Hippocampal formation (tissue), 2 donors: ENCODE measurements at places on chromosomes 3 and 15.

DNA sequence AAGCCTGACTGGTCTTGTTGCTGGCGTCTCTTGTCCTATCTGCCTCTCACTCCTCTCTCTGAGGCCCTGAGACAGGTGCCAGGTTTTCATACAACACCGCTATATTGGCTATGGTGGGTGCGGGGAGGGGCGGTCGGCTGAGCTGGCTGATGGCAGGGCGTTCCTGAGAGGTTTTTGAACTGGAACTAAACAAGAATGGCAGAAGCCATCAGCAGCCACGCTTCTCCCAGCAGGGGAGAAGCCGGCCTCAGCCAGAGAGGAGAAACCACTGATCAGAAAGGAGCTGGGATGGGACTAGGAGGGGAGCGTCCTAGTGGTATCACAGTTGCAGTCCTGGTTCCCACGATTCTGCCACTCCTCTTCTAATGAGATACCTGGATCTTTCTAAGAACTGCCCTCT lies 89.9 kb upstream of the PRR23E start:
- no peak for DNase-seq

DNA sequence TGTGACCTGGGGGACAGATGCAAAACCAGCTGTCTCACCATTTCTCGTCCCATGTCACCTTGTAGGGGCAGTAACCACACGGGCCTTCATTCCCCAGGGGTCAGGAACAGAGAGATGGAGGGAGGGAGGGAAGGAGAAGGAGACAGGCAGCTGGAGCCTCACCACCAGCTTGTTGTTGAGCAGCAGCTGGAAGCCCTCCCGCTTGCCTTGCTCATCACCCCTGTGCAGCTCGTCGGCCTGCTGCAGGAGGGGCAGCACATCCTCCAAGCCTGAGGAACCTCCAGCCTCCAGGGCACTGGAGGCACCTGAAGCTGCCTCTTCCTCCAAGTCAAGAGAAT lies 10.3 kb downstream of the RMDN3 start:
- no peak for DNase-seq

- DNase-seq = no peak
Measured at GRCh38 chr3:123683505-123684154, 98.8 kb upstream of the HACD2 start.

DNA sequence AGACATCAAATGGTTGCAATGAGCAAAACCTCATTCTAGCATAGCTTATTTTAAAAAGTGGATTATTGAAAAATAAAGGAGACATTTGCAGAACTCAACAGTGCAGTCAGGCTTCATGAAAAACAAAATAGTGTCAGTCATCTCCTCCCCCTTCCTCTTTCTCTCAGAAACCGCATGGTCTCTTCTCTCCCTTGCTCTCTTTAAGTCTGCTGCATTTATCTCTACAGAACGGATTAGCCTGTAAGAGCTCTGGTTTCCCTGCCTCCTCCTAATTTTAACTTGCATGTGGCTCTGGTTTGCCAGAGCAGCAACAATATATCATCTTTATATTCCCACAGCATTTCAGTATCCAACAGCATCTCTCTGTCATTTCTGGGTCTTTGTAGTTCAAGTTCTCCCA lies 609.0 kb downstream of the MECOM start:
- DNase-seq = no peak

- no peak for DNase-seq
Measured at GRCh38 chr3:188209034-188209433, 55.1 kb downstream of the LPP start.

DNA sequence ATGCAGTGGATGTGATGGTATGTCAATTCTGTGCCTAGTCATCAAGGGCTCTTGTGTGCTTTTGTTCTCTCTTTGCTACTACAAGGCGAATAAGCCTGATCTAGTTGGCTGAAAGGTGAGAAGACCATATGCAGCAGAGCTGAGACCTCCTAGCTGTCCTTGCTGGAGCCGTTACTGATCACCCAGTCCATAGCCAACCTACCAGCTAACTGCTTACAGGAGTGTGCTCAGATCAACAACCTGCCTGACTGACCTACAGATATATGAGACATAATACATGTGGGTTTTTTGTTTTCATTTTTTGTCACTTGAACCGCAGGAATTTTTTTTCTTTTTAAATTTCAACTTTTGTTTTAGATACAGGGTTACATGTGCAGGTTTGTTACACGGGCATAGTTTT lies 22.8 kb downstream of the OXSM start:
- DNase-seq = no peak

DNA sequence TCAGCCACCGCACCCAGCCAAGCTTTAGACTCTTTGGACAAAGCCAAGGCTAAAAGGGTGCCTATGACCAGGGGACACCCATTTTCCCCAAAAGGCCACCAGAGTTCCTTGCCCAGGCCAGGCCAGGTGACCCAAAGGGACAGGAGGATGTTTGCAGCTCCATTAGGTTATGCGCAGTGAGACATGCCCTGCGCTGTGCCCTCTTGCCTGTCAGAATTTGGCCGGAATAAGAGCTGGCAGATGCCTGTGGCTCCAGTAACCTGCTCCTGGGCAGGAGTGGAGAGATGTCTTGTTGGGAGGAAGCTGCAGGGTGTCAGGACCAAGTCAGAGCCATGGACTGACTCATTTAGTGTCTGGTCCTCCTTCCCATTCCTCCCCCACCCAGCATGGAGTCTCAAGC lies 20.5 kb downstream of the DNASE1L3 start:
- no peak for DNase-seq

DNA sequence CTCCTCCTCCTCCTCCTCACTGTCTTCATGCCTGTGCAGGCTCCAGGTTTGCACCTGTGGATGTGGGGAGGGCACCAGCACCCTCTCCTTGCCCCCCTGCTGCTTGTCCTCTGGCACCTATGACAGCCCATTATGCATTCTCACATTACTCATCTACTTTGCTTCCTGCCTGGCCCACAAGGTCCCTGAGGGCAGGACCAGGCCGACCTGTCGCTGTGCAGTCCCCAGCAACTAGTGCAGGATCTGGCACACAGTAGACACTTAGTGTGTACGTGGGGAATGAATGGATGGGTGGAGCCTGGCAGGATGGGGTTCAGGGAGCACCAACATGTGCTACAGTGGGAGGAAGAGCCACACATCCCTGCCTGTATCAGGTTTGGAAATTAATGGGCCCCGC lies 58.3 kb upstream of the TMEM115 start:
- DNase-seq = no peak

DNA sequence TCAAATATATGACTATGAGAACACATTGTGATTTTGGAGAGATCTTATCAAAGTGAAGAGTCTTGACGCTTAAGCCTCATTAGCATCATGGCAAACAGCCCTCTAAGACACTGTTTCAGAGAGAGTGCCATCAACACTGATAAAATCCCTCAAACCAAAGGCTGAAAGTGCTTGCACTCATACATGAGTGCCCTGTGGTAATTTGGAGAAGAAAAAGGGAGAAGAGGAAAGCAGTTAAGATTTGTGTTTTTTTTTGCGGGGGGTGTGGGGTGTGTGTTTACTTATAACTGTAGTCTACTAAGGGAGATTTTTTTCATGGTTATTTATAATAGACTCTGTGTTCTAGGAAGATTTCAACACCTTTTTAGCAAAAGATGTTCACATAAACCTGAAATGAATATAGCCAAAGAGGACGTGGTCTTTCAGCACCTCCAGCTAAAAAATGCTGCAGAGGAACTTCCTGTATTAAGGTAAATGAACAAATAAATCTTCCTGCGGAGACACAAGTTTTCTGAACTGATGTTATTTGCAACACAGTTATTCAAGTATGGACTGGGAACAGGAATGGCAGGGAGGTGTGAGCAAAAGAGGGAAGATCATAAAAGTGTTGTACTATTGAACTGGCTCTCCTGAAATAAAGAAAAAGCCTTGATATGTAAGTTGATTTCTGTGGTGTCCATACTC lies 81.9 kb upstream of the TGFBR2 start:
- DNase-seq = no peak

DNA sequence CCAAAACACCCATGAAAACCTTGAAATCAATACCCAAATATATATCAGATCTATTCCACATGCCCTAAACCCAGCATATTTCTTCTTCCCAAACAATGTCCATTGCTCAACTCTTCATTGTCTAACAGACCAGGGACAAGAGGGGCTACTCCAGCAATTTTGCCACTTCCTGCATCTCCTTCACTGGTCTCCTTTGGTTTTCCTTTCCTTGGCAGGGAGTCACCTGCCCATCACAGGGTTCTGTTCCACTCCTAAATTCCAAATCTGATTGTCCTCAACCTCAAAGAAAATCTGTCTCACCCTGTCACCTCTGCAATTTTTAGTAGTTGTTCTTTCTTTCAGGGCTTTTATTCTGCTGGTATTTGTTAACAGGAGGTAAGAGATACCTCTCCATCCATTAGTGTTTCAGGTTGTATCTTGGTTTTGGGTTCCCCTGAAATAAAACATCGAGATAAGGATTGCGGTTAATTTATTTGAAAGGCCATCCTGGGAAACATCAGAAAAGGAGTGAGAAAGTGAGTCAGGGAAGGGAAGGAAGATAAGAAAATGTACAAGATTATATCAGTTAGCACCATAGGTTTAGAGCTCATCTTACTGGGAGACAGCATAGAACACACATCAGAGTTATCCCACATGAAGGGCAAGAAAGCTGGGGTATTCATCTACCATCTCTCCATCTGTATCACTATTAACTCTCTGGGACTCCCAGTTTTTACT lies 13.6 kb downstream of the ZBED2 start:
- no peak for DNase-seq

DNA sequence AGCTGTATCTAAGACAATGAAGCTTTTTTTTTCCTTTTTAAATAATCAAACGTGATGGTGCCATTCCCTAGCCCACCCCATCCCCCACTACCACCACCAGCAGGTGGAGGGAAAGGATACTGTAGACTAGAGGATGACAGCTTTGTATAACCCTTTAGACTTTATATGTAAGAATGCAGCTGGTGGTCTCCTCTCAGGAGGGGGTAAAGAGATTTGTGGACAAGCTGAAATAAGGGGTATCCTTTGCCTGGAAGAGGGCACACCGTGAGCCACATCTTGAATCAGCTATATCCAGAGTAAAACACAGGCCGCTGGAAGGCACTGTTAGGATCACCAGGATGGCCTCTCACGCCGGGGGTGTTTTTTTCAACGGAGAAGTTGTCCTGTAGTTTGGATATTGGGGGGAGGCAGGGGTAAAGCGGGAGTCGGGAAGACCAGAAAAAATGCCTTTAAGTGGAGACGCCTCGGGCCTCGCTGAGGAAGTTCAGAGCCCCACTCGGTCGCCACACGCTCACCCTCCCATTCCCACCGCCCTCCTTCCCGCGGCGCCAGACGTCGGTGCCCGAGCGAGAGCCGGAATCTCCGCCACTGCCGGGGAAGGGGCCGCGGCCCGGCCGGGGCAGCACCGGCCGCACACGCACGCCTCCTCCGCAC lies 986 bp downstream of the KPNA4 start:
- no peak for DNase-seq

- DNase-seq = no peak
Measured at GRCh38 chr15:58992181-58992580, 4.7 kb downstream of the RNF111 start.

GRCh38 chr15:87901926-87902690 lies 354.4 kb downstream of the NTRK3 start:
- DNase-seq = no peak

- no peak for DNase-seq
Measured at GRCh38 chr15:28931828-28932227, 46.1 kb downstream of the APBA2 start.

DNA sequence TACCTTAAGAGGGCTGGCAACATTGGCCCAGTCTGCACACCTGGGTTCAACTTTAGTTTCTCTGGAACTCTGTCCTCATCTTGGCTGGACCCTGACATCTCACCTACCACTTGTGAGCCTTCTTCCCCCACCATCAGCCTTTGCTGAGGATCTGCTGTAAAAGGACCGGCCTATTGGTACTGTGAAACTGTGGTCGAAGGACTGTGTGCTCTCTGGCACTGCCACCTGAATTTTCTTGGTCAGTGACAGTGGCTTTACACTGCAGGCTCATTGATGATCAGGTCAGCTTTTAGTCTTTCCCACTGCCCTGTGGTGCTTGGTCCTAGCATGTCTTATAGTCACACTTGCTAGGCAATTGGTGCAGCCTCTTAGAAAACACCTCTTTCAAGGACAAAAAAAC lies 86.9 kb downstream of the PEX5L start:
- no peak for DNase-seq

- no peak for DNase-seq
Measured at GRCh38 chr15:101667881-101668280, 15.7 kb upstream of the TM2D3 start.

DNA sequence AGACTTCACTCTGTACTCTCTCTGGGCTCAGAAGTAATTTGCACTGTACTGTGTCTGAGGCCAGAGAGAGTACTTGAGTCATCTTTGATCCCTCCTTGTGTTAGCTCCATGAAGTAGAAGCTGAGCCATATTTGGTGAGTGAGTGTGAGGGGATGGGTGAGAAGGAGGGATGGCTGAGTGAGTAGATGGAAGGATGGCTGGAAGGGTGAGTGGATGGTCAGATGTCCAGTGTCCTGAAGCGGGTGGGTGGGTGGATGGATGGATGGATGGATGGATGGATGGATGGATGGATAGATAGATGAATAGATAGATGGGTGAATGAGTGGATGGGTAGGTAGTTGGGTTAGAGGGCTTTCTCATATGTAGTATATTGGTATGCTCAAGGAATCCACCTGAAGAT lies 39.3 kb downstream of the FGD5 start:
- DNase-seq = no peak

DNA sequence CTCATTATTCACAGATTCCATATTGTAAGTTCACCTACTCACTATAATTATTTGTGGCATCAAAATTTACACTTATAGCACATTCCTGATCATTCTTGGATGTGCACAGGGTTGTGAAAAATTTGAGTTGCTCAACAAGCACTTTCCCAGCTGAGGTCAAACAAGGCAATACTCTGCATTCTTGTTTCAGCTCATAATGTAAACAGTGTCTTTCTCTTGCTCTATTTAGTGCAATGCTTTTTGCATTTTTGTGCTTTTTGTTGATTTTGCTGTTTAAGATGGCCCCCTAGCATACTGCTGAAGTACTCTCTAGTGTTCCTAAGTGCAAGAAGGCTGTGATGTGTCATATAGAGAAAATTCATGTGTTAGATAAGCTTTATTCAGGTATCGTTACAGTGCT lies 66.7 kb upstream of the TNIK start:
- DNase-seq = no peak

DNA sequence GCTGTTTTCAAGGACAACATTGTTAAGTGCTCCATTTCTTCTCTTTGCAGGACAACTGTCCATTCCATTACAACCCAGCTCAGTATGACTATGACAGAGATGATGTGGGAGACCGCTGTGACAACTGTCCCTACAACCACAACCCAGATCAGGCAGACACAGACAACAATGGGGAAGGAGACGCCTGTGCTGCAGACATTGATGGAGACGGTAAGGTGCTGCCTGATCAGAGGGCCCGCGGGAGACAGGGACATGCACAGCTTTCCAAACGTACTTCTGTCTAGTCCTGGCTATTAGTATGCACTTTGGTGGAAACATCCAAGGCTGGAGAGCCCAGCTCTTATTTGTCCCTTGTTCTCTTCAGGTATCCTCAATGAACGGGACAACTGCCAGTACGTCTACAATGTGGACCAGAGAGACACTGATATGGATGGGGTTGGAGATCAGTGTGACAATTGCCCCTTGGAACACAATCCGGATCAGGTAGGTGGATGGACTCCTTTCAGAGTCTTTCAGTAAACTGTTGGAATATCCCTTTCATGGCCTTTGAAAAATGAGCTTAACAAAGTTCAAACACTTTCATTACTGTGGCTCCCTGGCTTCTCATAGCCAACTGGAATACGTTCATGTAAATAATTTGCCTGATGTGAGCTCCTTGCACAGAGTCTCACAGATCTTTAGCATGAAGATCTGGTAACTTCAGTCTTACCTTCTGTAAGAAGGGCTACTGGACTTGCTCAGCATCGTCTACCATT lies 10.4 kb downstream of the THBS1 start:
- DNase-seq = no peak
